NCI-H524 (cell line): ENCODE measurements at places on chromosomes 1 and 21.

- no peak for DNase-seq
These were observed 15.9 kb upstream of the SLC6A9 start for GRCh38 chr1:44047131-44047530.

GRCh38 chr1:67407498-67407897 lies 22.7 kb downstream of the SERBP1 start:
- DNase-seq, result no peak

GRCh38 chr1:63116016-63116415 lies 206.4 kb upstream of the FOXD3 start:
- DNase-seq, result no peak

GRCh38 chr1:109256971-109257681 lies 7.8 kb downstream of the CELSR2 start:
- no peak for DNase-seq

DNA sequence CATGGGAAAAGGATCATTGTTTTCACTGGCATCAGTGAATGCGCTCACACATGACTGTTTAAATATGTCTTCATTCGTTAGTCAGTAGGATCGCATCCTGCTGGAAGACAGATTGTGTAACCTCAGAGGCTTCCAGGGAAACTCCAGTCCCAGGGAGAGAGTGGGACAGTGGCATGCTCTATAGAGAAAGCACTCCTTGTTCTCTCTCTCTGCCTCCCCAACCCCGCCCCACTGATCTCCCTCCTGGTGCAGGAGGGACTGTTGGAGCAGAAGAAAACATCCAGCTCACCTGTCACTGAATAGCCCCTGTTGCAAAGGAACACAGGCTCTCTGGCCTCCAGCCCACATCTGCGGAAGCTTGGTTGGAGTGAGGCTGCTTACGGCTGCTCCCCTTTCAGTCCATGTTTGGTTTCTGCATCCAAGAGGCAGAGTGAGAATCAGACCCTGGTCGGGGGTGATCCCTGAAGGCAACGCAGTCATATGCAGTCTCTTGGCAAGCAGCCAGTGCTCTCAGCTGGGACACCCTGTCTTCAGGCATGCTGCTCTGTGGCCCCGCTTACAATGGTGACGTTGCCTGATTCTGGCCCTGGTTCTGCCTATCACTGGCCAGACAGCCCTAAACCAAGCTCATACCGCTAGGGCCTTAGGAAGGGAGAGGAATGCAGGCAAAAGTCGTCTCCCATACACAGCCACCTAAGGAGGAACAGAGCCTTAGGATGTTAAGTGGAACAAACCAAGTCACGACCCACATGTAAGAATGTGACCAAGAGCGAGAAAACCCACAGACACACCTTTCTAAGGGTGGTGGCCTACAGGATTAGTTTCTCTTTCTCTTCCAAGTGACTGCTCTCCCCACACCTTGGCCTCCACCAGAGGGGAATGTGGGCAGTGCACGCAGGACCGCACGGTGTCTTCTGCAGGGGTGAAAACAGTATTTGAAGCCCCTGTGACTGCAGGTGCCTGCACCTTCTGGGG lies 39.7 kb downstream of the BACE2 start:
- DNase-seq, result no peak

GRCh38 chr21:23951251-23951650 lies 1656.0 kb downstream of the MRPL39 start:
- no peak for DNase-seq

DNA sequence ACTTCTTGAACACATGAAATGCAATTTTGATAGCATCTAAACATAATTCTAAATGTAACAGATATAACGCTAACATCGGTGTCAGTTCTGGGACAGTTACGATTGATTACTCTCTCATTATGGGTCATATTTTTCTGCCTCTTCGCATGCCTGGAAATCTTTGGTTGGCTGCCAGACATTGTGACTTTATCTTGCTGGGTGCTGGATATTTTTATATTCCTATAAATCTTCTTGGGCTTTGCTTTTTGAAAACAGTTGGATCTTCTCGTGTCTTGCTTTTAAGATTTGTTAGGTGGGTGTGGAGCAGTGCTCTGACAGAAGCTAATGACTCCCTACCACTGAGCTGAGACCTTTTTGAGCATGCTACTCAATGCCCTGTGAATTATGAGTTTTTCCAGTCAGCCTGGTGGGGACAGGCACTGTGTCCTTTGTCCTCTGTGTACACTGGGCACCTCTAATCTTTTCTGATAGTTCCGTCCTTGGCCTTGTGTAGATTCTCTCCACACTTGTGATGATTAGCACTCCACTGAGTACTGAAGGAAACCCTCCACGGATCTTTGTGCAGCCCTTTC lies 28.0 kb upstream of the EDARADD start:
- DNase-seq, result no peak

DNA sequence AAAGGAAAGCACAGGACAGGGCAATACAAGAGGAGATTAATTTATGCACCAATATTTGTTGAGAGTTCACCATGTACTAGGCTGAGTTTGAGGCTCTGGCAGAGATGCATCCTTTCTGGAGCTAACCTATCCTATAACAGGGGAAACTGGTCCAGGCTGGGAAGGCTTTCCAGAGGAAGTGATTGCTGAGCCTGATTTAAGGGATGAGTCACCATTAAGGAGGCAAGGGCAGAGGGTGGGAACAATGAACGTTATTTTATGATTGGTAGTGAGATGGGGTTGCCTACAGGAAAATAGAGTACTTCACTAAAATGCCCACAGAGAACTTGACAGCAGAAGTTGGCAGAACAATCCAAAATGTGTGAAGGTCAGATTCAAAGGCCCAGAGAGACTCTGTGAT lies 141.4 kb downstream of the PLPP3 start:
- DNase-seq, result no peak

- DNase-seq, result no peak
These were observed 873.1 kb downstream of the KCNT2 start for GRCh38 chr1:195735140-195735539.

GRCh38 chr1:94286864-94287437 lies 49.6 kb upstream of the ARHGAP29 start:
- no peak for DNase-seq

DNA sequence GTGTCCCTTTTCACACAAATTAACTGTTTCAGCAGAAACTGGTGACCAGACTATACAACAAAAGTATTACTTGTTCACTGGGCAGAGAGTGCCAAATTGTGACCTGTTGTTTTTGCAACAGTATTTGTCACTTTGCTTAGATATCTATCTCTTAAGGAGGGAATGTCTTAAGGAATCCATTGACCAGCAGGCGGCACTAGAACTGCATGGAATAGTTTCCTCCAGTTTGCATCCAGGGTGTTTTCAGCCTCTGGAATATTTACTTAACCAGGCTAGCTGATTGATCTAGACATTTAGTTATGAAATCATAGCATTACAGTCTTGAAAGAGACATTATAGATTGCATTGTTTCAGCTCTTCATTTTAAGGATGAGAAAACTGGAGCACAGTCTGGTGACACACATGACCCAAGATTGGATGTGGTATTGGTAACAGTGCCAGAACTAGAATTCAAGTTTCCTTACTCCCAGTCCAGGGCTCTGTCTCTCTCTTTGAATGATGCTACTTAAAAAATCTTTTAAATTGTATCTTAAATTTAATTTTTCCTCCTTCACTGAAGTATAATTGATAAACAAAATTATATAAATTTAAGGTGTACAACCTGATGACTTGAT lies 16.9 kb downstream of the RPTN start:
- DNase-seq, result peak; percentile 56

DNA sequence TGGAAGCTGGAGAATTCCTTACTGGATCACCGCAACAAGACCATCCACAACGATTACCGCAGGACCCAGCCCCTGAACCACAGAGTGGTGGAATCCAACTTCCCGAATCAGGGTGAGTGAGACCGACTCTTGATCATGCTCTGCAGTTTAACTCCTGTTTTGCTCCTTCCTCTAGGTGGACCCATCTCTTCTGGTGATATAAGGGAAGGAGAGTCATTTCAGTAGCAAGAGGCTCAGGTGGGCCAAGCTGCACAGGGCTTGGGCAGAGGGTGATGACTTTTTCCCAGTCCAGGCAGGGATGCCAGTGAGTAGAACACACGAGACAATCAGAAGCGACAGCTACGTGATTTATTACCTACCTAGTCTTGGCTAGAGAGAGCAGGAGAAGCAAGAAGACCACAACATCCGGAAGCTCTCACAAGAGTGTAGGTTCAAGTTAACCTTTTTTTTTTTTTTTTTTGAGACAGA lies 25.2 kb downstream of the CA6 start:
- DNase-seq, result no peak

- peak; percentile 18 for DNase-seq
These were observed 30.7 kb downstream of the PPP2R5A start for GRCh38 chr1:212315907-212316306.

- no peak for DNase-seq
These were observed 221.8 kb upstream of the CHRM3 start for GRCh38 chr1:239164451-239165180.

DNA sequence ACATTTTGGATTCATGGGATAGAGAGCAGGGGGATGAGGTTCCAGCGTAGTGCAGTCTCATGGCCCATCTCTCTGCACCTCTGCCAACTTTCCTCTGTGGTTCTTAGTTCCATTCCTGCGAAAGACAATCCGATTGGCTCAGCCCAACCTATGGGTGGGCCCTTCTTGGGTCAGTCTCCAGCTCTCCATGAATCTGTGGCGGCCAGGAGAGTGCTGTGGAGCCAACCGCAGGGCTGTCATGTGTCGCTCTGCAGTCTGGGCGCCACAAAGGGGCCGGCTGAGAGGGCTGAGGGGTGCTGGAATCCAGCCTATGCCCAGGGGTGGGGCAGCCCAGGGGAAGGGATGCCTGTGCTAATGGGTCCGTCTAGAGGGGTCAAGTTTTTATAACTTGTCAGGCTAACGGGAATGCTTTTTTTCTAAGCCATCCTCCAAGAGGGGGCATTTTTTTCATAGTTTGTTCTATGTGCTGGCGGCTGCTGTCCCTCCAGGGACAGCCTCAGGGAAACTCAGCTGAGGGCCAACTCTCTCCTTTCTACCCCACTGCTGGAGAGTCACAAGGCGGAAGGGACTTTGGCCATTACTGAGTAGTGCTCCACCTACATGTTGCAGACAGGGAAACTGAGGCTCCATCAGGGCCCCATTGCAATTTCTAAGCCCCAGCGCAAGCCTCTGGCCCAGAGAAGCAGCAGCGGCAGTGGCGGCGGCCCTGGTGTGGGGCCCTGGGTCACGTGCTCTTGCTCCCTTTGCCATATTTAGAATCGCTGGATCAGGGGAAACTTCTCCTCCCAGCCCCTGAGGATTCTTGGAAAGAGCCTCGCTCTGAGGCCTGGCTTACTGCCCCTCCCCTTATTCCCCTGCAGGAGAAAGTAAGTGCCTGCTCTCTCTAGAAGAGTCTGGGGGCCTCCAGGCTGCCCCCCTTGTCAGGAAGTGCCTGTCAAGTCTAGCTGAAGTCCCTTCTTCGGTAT lies 23.4 kb downstream of the KCNQ4 start:
- DNase-seq, result no peak

GRCh38 chr1:235093013-235093695 lies 35.5 kb downstream of the TOMM20 start:
- DNase-seq, result peak; percentile 85

DNA sequence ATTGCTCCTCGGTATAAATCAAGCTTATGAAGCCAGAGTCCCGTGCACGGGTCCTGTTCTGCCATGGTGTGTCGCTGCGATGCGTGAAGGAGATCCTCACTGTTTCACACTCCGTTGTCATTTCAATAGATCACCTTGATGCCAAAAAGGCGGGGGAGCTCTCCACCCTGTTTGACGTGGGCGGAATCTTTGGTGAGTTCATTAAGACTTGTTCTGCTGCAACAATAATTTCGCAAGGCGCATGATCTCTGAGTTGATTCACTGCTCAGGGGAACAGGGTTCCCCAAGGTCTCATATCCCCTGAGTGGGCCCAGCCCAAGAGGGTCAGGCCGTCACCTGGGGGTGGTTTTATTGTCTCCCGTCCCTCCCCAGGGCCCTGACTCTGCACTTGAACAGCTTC lies 50.0 kb downstream of the SLC37A1 start:
- DNase-seq, result peak; percentile 51

- no peak for DNase-seq
These were observed 46.5 kb downstream of the PKP1 start for GRCh38 chr1:201329801-201330200.

DNA sequence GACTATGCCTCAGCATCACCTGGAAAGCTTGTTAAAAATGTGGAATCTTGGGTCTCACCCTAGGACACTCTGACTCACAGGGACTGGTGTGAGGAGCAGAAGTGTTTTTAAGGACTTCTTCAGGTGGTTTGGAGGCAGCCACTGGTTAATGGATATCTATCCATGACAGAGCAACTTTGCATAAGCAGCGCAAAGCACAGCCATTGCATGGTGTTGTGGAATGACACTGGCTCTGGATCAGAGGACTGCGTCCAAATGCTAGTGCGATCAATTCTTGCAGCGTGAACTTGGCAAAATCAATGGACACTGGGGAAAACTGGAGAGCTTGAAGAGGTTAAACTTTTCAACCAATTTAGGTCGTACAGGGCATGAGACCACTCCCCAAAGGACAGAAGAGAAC lies 116.8 kb upstream of the FAM78B start:
- DNase-seq, result no peak

DNA sequence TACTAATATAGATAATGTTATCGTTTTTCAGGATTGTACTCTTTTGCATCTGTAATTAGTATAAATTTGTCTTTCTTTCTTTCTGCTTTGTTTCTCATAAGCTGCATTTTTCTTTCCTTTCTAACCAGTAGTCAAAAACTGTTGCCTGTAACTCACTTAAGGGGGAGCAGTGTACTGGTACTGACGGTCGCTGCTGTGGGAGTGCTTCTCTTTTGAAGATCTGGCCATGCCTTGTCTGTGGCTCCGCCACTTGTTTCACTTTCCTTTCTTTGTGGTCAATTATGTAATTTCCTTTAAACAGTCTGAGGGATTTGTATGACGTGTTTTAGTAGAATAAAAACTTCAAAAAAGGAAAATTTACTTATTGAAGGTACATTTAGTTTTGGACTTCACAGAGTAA lies 37.0 kb downstream of the MIA3 start:
- no peak for DNase-seq

DNA sequence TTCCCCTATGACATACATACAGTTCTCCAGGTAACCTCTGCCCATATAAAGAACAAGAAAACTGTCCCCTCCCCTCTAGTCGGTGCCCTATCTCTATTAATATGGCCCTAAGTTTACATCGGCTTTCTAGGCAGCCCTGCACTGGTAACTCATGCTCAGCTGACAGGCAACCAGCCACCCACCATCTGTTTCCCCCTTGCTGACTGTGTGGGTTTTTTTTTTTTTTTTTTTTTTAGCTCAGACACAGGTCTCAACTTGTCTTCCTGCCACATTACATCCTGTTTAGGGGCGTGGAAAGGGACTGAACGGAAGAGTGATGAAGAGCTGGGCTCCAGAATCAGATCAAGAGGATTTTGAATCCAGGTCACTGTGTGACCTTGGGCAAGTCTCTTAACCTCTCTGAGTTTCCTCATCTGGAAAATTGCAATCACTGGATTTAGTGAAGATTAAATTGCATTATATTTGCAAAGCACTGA lies 14.0 kb downstream of the LAPTM5 start:
- peak; percentile 58 for DNase-seq

DNA sequence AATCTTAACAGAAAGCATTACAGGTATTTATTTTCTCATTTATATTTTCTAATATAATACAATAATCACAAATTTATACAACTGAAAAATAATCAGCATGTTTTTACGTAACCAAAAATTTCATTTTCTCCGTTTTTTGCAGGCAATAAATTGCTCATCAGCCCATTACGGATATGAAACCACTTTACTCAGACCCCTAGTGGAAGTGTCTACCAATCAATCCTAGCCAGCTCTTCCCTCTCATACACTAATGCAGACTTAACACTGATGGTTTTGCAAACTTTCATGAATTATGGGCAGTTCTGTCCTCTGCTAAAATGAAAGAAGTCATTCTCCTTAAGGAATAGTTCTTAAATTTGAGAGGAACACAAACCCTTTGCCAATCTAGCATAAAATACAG lies 124.7 kb downstream of the EIF4G3 start:
- no peak for DNase-seq

- DNase-seq, result no peak
These were observed 465.2 kb downstream of the AJAP1 start for GRCh38 chr1:5119366-5120234.
